ENCODE measurements at places on chromosomes 4 and X. TPM values are rescaled to one million over a fixed set of nuclear protein-coding genes. Genes with fewer than 3 reads are reported as not detected.

DNA sequence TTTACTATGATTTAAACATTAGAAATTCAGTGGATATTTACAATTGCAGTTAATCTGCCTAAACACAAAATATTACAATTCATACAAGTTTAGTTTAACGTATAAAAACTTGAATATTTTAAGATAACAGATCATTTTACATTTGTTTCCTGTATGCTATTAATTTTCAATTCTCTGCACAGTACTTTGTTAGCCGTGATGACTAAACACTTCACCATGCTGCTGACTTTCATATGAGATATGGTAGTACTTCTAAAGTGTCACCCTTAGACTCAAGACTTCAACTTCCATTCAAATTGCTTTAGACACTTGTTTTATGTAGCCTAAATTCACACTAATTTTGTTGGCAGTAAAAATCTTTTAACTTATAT, 1646.4 kb upstream of the ADGRL3 start:
- no peak overlapping the region for H3K4me3 ChIP-seq
- no peak overlapping the region for H3K27ac ChIP-seq
- no peak for DNase-seq
- no peaks in the 10 kb centered on the region for H3K36me3 ChIP-seq
- no peaks in the 10 kb centered on the region for H3K4me1 ChIP-seq

GRCh38 chrX:30533266-30533665, 44.3 kb downstream of the TASL start:
- H3K36me3 ChIP-seq = no peaks in the 10 kb centered on the region
- no peaks in the 10 kb centered on the region for H3K4me1 ChIP-seq
- no peak overlapping the region for H3K4me3 ChIP-seq
- no peak overlapping the region for H3K27ac ChIP-seq

DNA sequence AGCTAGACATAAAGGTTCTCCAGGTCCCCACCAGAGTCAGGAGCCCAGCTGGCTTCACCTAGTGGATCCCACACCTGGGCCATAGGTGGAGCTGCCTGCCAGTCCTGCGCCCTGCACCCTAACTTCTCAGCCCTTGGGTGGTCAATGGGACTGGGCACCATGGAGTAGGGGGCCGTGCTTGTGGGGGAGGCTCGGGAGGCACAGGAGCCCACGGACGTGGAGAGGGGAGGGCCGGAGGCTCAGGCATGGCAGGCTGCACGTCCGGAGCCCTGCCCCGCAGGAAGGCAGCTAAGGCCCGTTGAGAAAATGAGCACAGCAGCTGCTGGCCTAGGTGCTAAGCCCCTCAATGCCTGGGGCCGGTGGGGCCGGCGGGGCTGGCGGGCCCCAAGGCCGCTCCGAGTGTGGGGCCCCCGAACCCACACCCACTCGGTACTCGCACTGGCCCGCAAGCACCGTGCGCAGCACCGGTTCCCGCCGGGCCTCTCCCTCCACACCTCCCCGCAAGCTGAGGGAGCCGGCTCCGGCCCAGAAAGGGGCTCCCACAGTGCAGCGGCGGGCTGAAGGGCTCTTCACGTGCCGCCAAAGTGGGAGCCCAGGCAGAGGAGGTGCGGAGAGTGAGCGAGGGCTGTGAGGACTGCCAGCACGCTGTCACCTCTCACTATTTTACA, 291.1 kb downstream of the KLHL4 start:
- no peaks in the 10 kb centered on the region for H3K27me3 ChIP-seq
- DNase-seq = no peak
- H3K4me1 ChIP-seq = no peaks in the 10 kb centered on the region
- no peaks in the 10 kb centered on the region for H3K36me3 ChIP-seq

DNA sequence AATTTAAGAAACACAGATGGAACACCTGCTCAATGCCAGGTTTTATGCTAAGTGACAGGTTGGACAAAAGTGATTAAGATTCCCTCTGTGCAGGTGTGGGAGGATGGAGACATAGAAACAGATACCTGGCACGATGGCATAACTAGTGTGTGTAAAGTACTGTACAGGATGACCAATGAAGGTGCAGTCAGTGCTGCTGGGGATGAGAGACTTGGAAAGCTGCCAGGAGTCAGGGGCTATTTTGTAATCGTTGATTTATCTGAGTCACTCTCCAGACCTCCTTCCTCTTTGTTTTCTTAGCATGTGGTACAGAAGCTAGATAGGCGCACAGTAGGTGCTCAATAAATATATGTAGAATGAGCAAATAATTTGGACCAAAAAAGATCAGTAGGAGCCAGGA, 58.2 kb downstream of the CWH43 start:
- no peaks in the 10 kb centered on the region for H3K4me1 ChIP-seq
- no peak overlapping the region for H3K27ac ChIP-seq
- no peaks in the 10 kb centered on the region for H3K36me3 ChIP-seq
- no peak for DNase-seq
- no peaks in the 10 kb centered on the region for H3K27me3 ChIP-seq
- no peak overlapping the region for H3K4me3 ChIP-seq

Gene GIMD1
- total RNA-seq = not detected

Gene CC2D2A
- 33.1 TPM for total RNA-seq

Gene CMC4
- 21.9 TPM for total RNA-seq

Measured in vagina (tissue), 2 donors.